Left colon (tissue), 2 donors: ENCODE measurements at places on chromosomes 3 and 15. TPM values are rescaled to one million over a fixed set of nuclear protein-coding genes. Genes with fewer than 3 reads are reported as not detected.

DNA sequence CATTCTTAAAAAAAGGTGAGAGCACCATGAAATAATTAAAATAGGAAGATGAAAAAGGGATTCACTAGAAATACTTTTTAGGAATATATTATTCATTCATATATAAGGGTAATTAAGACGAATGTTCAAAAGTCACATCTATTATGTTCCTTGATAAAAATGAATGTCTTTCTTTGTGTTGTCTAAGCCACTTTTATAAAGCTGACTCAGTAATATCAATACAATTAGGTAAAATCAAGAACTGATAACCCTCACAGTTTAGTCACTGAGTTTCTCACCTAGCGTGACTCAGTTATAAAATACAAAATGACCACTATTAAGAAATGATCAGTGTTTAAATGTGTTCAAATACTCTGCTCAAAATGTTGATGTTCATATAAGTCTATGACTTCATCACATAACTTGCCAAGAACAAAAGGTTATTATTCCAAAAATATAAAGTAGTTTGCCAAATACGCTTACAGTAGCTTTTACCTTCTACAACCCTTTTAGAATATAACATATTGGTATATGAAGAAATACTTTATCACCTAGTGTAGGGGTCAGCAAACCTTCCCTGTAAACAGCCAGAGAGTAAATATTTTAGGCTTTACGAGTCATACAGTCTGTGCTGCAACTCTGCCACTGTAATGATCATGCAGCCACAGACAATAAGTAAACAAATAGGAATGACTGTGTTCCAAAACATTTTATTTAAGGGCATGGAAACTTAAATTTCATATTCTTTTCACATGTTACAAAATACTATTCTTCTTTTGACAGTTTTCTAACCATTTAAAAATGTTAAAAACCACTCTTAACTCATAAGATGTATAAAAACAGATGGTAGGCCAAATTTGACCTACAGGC lies 369.8 kb downstream of the TBC1D5 start:
- no peak for DNase-seq

GRCh38 chr3:126040386-126040785 lies 43.5 kb downstream of the SLC41A3 start:
- DNase-seq = no peak

GRCh38 chr15:48565560-48566482 lies 79.7 kb downstream of the FBN1 start:
- DNase-seq = no peak

DNA sequence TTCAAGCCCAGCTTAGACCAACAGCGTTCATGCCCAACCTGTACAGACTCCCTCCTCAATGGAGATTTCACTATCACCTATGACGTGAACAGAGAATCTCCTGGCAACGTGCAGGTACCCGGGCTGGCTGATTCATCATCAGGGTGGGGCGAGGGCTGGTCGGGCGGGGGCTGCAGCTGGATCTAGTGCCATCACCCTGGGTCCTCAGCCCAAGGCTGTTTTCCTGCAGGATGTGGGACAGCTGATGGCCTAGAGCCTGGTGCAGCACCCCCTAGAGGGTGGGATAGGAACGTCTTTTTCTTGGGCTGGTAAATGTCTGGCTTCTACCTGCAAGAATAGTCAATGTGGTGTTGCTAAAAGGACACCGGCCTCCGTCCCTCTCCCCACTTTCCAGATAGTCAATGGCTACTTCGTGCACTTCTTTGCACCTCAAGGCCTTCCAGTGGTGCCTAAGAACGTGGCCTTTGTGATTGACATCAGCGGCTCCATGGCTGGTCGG lies 4.4 kb downstream of the ITIH3 start:
- DNase-seq = no peak

DNA sequence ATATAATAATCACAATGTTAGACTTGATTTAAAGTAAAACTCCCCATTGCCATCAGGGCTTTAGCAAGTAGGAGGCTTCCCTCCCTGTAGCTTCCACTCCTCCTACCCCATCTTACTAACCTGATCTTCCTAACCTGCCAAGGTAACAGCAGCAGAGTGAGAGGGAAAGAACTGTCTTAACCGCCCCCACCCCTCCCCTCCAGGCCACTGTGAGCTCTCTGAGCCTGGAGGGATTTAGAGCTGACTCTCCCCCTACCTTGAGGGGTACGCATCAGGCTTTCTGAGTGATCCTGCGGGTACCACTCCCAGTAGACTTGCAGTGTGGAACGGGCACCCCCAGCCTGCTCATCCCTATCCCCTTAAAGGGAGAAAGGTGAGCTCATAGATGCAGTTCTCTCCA lies 11.4 kb upstream of the PRSS50 start:
- no peak for DNase-seq

DNA sequence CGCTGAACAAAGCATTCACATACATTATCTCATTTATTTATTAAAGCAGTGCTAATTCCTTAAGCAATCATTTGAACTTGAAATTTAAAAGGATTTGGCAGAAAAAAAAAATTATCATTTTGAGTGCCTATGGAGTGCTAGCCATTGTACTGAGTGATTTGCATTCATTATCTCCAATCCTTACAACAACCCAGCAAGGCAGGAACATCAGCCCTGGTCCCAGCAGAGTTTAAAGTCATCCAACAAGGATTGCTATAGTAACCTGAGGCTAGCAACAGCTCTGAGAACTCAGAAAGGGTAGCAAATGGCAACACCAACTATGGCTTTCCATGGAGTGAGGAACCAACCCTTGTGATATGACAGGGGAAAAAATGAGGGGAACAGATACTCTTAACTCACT lies 237.6 kb upstream of the SETMAR start:
- DNase-seq = no peak

- DNase-seq = no peak
These were observed 65.4 kb upstream of the CLDN18 start for GRCh38 chr3:137944593-137944992.

DNA sequence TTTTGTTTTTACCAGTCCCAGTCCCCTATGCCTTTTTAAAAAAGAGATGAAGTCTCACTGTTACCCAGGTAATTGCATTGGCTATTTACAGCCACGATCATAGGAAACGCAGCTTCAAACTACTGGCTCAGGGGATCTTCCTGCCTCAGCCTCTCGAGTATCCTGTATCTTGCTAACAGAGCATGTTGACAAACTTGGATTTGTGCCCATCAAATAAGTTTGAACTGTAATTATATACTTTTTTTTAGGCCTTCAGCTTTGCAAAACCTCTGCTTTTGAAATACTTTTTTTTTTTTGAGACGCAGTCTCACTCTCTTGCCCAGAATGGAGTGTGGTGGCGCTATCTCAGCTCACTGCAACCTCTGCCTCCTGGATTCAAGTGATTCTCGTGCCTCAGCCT lies 3.0 kb upstream of the EDEM1 start:
- DNase-seq = no peak

GRCh38 chr3:158091531-158091930 lies 14.7 kb downstream of the SHOX2 start:
- DNase-seq = no peak

GRCh38 chr3:59290358-59290757 lies 240.5 kb upstream of the CFAP20DC start:
- DNase-seq = no peak

- no peak for DNase-seq
These were observed 21.1 kb upstream of the ABTB1 start for GRCh38 chr3:127651516-127652172.

DNA sequence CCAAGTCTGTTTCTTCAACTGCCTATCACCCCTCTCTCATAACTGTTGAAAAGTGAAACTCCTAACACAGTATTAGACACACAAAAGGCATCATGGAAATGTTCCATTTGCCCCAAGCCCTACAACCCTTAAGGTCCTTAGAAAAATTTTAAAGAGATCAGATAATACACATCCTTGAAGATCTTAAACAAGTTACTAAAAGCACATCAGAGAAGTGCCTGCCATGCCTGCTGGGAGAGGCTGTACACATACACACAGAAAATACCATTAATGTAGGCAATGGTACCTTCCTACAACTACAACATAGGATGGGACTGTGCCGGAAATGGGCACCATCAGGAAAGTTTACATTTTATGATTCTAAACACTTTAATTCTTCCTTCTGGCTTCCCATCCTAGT lies 3.3 kb downstream of the ADAM10 start:
- no peak for DNase-seq

DNA sequence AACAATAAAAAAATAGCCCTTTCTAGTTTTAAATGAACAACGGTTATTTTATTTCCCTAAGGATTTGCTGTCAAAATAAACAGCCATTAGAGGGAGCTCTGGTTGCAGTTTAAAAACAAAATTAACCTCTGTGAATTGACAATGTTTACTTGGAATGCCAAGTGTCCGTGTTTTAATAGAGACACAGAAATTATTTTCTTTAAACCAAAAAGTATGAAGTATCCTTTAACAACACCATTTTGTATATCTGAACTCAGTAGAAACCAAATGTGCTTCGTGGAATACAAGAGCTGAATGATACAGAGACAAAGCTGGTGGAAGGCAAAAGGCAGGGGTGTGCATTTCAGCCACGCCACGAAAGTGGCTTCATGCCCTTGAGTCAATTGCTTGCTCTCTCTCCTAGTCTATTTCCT lies 74.4 kb downstream of the MOBP start:
- no peak for DNase-seq

CCR9 gene
- total RNA-seq = 0.12 TPM

IMPG2 gene
- 0.11 TPM for total RNA-seq

CHL1 gene
- 9.3 TPM for total RNA-seq

TNIK gene
- 30.5 TPM for total RNA-seq
